ENCODE measurements at places on chromosomes 1 and 21.

DNA sequence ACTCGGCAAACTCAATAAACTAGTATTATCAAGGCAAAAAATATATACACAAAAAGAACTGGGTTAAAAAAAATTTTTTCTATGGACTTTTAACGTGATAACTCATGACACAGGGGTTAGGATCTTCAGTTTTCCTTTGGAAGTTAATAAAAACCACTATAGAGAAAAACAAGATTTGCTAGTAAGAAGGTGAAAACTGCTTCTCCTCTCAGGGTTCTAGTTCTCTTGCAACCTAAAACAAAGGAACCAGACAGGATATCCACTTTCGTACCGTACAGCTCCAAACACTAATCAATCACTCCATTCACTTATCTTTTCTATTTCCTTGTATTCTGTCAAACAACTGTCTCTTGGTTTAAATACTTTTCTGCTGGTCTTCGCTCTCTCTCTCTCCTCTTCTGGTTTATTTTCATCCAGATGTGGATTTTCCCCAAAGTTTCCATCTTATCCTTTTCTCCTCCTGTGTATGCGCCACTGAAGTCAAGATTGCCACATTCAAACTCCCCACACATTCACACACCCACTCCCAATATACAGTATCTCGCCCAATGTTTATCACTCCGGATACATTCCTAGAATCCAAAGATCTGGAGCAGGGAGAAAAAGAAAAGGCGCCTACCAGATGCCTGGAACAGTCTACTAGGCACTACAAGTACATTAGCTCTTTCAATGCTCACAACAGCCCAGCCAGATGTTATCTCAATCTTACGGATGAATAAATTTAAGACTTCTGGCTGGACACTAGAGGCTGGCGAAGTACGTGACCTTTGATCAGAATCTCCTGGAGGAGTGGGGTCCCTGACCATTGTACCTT, 775 bp upstream of the PRPF38B start:
- no peak for DNase-seq

DNA sequence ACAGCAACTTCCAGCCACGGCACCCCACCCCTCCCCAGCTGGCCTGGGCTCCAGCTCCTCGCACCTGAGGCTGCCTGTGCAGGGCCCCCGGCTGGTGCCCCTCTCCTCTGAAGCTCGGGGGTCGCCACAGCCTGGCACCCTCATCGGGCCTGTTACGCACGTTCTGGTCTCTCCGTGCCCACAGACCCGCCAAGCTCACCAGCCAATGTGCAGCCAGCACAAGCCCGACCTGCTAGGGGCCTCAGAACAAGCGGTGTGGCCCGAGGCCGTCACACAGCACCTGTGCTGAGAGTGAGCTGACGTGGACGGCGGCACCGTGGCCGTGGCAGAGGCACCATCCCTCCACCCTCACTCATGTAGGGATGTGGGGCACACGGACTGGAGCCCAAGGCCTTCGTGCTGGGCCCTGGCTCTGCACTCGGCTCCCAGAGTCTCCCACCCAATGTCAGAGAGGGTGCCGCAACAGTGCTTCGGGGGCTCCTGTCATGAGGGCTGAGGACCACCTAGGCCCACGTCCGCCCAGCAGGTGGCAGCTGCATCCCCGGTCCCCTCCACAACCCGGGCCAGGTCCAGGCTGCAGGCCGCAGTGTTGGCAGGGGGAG, 4.4 kb upstream of the SAMD11 start:
- DNase-seq, result no peak

DNA sequence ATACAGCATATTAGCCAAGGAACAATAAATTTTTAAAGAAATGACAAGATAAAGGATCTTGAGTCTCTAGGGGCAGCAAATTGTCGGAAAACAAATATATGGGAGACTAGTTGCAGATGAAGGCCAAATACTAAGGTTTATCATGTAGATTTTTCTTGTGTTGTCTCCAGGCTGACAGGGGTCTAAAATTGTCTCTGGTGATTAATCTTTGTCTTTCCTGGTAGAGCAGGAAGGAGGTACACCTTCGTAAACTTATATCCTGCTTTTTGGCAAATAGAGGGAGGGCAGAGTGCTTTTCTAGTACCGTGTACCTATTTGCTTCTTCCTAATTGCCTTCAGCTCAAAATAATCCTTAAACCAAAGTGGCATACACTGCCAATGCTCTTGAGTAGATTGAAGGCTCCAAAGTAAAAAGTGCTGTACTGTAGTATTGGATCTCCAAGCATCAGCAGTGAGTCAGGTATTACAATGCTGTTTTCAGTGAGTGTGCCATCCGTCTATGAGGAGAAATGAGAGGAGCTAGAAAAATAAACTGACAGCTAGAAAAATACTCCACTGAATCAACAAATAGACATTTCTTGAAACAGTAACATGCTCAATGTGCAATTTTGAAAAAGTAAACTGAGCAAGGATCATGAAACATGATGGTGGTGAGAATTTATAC, 1.8 kb upstream of the LEPR start:
- no peak for DNase-seq

DNA sequence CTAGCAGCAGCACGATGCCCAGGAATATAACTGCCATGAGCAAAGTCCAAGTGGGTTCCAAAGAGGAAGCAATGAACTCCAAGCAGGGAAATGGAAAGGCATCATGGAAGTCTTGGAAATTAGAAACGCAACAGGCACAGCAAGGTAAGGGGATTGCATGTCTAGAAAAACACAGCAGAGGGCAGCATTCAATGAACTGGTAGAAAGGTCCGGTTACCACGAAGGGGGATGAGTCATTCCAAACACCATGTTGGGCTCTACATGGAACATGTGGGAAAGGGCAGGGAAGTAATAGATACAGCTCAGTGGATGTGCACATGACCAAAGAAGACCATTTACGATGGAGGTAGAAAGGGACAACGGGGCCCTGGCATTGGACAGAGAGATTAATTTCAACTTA, 36.4 kb downstream of the RXRG start:
- DNase-seq, result peak; percentile 42

GRCh38 chr1:230464671-230465070, 38.5 kb upstream of the PGBD5 start:
- no peak for DNase-seq

DNA sequence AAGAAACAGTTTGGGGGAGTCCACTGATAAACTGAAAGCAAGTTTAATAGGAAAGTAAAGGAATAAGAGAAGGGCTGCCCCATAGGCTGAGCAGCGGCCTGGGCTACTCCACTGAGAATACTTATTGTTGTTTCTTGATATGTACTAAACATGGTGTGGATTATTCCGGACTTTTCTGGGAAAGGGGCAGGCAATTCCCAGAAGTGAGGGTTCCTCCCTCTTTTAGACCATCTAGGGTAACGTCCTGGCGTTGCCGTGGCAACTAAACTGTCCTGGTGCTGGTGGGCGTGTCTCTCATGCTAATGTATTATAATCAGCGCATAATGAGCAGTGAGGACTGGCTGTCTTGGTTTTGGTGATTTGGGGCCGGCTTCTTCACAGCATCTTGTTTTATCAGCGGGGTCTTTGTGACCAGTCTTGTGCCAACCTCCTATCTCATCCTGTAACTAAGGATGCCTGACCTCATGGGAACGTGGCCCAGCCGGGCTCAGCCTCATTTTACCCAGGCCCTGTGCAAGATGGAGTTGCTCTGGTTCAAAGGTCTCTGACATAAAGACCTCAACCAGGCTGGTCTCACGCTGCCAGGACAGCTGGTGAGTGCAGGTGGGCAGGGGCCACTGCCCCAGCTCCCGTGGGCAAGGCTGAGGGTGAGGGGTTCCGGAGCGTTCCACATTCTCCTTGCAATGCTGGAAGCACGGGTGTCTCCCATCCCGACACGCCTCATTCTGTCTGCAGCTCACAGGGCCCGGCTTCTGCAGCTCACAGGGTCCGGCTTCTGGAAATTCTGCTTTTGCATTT, 19.6 kb upstream of the C1orf159 start:
- no peak for DNase-seq

- DNase-seq, result no peak
Observed at GRCh38 chr1:189627427-189627826, 850.2 kb downstream of the BRINP3 start.

DNA sequence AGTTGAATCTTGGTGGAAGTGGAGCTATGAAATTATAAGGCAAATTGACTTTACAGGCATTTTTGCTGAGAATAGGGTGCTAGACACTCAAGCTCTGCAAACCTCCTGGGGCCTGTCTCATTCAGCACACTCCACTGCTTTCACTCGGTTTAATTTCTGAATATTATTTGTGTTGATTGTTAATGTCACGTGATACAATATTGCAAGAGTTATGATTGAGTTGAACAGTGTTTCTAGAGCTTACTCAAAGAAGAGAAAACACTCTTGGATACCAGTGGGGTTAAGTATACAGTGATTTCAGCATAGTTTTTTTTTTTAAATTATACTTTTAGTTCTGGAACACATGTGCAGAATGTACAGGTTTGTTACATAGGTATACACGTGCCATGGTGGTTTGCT, 49.7 kb downstream of the C21orf91 start:
- no peak for DNase-seq

DNA sequence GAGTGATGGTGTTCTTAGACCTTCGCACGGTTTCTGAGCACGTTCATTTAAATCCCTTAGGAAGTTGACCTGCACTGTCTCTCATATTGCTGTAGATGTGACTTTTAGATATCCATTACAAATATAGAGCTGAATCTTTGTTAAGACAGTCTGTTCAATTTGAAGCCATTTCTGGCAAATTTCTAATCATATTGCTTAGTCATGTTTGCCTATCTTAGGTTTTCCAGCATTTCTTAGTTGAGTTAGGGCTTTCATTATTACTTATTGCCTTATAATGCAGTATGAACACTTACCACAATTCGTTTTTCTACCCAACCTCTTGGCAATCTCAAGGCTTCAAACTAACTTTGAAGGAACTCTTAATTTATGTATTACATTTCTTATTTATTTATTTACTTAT, 78.5 kb upstream of the PGD start:
- DNase-seq, result no peak

DNA sequence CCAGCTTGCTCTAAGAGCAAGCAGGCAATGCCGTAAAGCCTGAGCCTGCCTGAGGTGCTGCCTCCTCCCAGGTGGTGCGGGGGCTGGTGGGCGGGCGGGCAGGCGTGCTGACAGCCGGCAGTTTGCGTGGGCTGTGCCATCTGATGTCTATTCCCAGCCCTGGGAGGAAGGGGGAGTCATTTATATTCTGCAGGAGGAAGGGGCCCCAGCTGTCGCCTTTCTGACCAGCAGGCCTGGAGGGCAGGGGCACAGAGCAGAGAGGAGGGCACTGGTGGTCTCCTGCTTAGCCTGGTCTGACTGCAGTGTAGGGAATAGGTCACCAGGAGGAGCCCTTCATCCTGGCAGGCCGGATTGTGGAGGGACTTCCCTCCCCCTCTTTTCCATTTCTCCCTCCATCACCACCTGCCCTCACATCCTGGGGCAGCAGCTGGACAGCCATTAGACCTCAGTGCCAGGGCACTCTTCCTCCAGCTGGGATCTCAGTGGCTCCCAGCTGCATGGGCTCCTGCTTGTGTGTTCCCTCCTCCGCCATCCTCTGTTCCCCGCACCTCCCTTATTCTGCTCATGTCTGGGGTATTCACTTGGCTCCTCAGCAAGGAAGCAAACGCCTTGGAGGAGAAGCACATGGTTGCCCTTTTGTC, 4.4 kb downstream of the CYB561D1 start:
- DNase-seq, result no peak

GRCh38 chr1:43600033-43601020, 49.6 kb upstream of the KDM4A start:
- no peak for DNase-seq

Data from fibroblast of upper back skin (primary cell).